ENCODE measurements at places on chromosomes 6 and 20.
A peak's percentile ranks its signal among the peaks of the same experiment; 100 is the strongest.

- DNase-seq = peak; percentile 87
Measured at GRCh38 chr20:35490736-35491181, 35.4 kb downstream of the CEP250 start.

DNA sequence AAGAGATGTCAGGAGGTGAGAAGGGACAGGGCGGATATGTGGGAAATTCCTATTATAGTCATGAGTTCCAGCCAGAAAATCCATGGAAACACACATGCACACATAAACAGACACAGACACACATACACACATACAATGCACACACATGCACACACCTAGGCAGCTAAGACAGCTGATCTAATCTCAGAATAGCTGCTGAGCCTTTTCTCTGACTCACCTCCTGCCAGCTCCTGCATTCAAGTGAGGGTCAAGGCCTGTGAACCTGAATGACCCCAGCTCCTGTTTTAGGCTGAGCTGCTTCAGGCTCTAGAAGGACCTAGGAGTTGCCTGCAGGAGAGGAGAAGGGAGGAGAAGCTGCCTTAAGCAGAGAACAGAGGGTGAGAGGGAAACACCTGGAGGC is 21.6 kb upstream of the RAET1L start:
- DNase-seq = no peak

GRCh38 chr6:69265706-69266105 is 531.1 kb downstream of the LMBRD1 start:
- DNase-seq = no peak

DNA sequence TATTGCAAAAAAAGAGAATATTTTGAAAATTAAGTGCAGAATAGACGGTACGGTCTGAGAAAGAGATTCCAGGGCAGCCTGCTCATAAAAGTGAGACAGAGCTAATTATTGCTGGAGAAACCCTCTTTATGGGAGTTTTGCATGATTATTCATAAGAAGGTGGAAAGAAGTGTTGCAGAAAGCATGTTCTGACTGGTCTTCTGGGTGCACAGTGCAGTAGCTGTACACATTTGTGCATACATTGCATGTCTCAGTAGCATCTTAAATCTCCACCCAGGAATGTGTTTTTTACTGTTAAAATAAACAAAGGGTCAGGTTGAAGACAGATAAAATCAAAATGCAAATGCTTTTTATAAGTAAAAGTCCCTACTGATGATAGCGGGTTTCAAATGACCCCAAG is 1813.6 kb upstream of the DEFB115 start:
- peak; percentile 2 for DNase-seq

DNA sequence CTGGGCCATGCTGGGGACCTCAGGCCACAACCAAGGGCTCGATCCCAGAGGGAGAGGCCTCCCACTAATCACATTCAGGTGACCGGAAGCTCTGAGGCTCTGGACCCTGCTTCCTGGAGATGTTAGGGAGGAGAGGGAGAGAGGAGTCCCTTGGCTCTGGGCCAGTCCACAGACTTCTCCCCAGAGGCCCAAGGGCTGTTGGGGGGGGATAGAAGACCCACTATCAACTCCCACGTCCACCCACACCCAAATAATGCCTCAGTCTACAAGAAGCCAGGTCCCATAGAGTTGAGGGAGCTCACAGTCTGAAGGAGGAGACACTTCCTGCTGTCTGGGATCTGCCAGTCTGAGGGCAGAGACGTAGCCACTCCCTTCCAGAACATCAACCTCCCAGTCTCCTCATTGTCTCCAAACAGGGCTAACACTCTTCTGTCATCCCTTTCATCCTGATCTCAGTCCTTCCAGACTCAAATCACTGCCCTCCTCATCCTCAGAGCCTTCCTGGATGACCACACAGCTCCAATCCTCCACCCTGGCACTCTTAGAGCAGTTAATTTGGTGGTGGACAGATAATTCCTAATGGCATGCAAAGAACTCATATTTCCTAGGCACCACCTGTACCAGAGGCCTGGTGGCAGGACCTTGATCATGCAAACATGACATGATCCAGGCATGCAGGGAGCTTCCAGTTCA is 69.9 kb downstream of the MRPL14 start:
- no peak for DNase-seq

- no peak for DNase-seq
Measured at GRCh38 chr6:37481711-37482605, 17.7 kb downstream of the CCDC167 start.

DNA sequence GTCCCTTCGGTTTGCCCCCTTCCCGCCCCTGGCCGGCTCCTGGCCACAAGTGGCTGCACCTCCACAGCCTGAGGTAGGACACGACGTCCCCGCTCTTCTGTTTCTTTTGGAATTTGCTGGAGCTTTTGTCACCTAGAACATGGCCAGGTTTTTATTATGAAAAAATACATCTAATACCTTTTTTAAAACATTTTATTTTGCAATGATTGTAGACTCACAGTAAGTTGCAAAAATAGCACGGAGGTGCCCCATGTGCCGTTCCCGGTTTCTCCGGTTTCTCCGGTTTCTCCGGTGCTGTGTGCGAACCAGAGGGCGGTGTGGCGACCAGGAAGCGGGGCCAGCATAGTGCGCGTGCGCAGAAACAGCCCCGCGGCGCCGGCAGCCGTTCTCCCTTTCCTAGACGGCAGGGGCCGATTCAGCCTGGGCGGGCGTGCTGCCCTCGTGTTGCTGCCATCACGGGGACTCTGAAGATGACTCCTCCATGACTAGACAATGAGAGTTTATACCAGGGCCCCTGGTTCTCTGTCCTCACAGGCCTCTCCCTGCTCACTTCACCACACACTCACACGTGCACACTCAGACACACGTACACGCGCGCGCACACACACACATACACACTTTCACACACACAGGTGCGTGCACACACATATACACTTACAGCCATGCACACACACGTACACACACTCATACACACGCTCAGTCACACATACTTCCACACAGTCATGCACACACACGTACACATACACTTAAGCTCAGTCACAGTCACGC is 102.1 kb downstream of the TMEM242 start:
- DNase-seq = peak; percentile 33
